ENCODE measurements at places on chromosomes 2 and 18.

- no peak for DNase-seq
These were observed 463 bp downstream of the HS1BP3 start for GRCh38 chr2:20650393-20650876.

GRCh38 chr18:42839408-42839807 is 276.1 kb downstream of the RIT2 start:
- DNase-seq: no peak

- no peak for DNase-seq
These were observed 14.4 kb downstream of the IL36B start for GRCh38 chr2:113038291-113038690.

GRCh38 chr2:1974397-1974796 is 230.1 kb upstream of the PXDN start:
- no peak for DNase-seq

DNA sequence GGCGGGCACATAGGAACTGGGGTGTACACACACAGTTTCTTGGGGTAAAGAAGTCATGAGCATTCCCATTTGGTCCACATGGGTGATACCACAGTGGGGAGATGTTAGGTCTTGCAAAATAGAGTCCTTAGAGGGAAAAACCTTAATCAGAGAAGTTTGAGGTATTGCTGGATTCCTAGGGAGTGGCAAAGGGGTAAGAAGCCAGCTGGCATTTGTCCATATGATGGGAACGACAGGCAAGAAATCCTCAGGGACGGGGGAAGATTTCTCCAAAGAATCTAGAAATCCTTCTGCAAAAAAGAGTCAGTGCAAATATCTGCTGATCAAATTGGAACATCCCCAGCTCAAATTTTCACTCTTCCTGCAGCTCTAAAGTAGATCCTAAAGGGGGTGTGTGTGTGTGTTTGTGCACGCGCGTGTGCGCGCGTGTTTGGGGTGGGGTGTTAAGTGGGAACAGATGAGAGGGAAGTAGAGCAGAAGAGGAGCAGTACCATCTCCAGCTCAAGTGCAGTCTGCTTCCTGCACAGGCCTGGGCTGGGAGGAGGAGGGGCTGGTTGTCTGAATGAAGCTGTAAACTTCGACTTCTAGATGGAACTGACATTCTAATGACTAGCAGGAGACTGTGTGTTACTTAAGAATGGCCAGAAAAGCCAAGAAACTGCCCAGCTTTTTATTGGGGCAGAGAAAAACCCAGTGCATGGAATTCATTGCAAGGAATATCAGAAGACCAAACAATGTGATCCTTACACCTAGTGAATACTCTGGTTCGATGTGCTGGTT is 168.0 kb downstream of the SPP2 start:
- no peak for DNase-seq

DNA sequence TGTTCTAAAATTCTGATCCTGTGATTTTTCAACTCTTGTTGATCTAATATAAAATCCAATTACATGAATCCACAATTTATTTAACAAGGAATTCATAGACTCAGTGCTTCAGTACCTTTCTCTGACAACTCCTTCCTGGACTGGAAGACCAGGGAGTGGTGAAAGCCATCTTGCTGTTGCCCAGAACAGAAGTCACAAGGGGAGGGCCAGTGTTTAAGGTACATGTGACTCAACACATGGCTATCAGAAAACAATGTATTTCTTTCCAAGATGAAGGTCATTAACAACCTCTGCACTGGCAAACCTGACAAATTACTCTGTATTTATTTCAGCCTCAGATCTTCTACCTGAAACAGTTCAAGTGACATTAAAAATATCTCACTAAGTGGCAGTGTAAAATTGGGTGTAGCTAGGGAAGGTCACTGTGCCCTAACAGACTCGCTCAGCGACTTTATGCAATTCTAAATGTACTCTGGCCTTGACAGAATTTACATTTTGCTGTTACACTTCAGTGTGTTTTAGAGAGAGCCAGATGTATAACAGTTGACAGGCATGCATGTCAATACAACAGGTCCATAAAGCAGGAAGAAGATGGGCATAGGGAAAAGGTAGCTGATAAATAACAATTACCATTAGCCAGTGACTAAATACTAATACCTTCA is 75.4 kb downstream of the NCKAP5 start:
- DNase-seq: no peak
